ENCODE measurements at places on chromosomes 11 and 22. TPM values are rescaled to one million over a fixed set of nuclear protein-coding genes. Genes with fewer than 3 reads are reported as not detected.

GRCh38 chr22:42844756-42845155 is 12.3 kb downstream of the ARFGAP3 start:
- H3K36me3 ChIP-seq = peaks cover 12% of the 10 kb centered on the region
- H3K4me3 ChIP-seq = no peak overlapping the region
- no peaks in the 10 kb centered on the region for H3K4me1 ChIP-seq
- H3K27ac ChIP-seq = no peak overlapping the region

DNA sequence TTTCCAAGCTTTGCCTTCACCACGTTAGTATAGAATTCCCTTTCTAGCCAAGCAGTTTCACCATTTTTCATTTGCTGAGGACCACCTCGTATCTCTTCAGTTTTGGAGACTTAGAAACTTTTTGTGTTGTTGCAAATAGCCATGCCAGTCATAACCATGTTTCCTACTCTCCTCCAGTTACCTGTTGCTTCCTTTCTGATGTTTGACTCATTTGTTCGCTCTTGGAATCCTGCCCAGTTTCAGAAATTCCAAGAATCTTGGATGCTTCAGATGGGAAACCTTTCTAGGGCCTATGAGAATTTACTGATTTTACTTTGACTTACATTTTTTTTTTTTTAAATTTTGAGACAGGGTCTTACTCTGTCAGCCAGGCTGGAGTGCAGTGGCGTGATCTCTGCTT is 65.4 kb downstream of the PPP6R3 start:
- no peak overlapping the region for H3K27ac ChIP-seq
- H3K36me3 ChIP-seq = peaks cover 14% of the 10 kb centered on the region
- H3K4me1 ChIP-seq = peaks cover 25% of the 10 kb centered on the region
- no peak for DNase-seq

GRCh38 chr11:2708757-2709281 is 9.0 kb upstream of the KCNQ1OT1 start:
- no peaks in the 10 kb centered on the region for H3K27me3 ChIP-seq
- no peak for DNase-seq
- H3K4me3 ChIP-seq = no peak overlapping the region
- no peaks in the 10 kb centered on the region for H3K36me3 ChIP-seq
- peak overlapping the region; percentile 4 for H3K27ac ChIP-seq
- H3K4me1 ChIP-seq = peaks cover 3% of the 10 kb centered on the region

GRCh38 chr11:44866286-44866685 is 84.4 kb downstream of the TP53I11 start:
- no peak for DNase-seq
- no peaks in the 10 kb centered on the region for H3K36me3 ChIP-seq
- peak overlapping the region; percentile 36 for H3K27ac ChIP-seq
- H3K4me1 ChIP-seq = peaks cover 6% of the 10 kb centered on the region
- H3K4me3 ChIP-seq = no peak overlapping the region

- no peak overlapping the region for H3K27ac ChIP-seq
- H3K4me1 ChIP-seq = no peaks in the 10 kb centered on the region
- DNase-seq = no peak
- H3K36me3 ChIP-seq = no peaks in the 10 kb centered on the region
These were observed 478.5 kb upstream of the CADM1 start for GRCh38 chr11:115982666-115983065.

- H3K4me1 ChIP-seq = peaks cover 4% of the 10 kb centered on the region
- H3K4me3 ChIP-seq = no peak overlapping the region
- H3K27me3 ChIP-seq = no peaks in the 10 kb centered on the region
- H3K36me3 ChIP-seq = no peaks in the 10 kb centered on the region
- no peak overlapping the region for H3K27ac ChIP-seq
These were observed 32.1 kb downstream of the RAB30 start for GRCh38 chr11:83039566-83039965.

- H3K27me3 ChIP-seq = no peaks in the 10 kb centered on the region
- H3K36me3 ChIP-seq = no peaks in the 10 kb centered on the region
- H3K4me3 ChIP-seq = no peak overlapping the region
These were observed 9.5 kb downstream of the MACROD1 start for GRCh38 chr11:64156235-64157011.

GRCh38 chr11:72541257-72541974 is 107.1 kb upstream of the CLPB start:
- H3K27ac ChIP-seq = no peak overlapping the region
- H3K4me1 ChIP-seq = peaks cover 8% of the 10 kb centered on the region
- no peaks in the 10 kb centered on the region for H3K36me3 ChIP-seq
- DNase-seq = no peak
- no peak overlapping the region for H3K4me3 ChIP-seq

DNA sequence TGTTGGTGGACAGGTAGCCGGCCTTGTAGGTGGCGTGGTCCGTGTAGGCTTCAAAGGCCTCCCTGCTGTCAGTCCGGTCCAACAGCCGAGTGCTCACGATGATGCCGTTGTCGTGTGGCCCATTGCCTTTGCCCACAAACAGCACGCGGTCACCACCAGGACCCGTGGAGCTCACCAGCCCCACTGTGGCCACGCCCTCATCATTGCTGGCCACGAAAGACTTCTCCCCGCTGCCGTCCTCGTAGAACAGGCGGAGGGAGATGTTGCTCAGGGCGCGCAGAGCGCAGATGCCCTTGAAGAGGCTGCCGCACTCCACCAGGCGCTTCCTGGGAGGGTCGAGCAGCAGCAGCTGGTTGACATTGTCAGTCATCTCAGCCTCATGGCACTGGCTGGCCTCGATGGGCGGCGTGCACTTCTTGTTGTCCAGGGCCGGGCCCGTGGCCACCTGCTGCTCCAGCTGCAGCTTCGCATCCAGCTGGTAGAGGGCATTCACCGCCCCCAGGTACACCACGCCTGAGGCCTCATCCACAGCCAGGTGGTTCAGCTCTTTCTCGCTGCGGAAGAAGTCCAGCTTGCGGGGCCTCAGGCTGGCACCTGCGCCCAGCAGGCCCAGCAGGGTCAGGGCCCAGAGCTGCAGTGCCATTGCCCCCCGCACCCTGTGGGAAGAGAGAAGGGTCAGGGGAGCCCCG is 17.4 kb downstream of the PLXNB2 start:
- no peak overlapping the region for H3K27ac ChIP-seq
- peaks cover 30% of the 10 kb centered on the region for H3K36me3 ChIP-seq
- no peak for DNase-seq
- no peaks in the 10 kb centered on the region for H3K27me3 ChIP-seq

DNA sequence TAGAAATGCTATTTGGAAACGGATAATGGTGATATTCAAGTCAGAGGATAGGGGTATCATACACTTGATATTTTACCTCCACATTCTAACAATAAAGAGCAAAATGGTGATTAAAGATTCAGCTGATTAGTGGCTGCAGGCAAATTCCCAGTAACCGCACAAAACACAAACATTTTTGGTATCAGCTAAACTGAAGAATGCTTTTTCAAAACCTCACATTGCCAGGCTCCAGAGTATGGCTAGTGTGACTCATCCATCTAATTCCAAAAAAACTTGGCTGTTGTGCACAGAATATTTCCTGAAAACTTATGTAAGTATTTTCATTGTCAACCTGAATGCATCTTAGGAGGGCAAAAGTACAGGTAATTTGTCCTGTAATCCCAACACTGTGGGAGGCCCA is 10.9 kb downstream of the SRPRA start:
- H3K27ac ChIP-seq = no peak overlapping the region
- H3K4me1 ChIP-seq = no peaks in the 10 kb centered on the region
- no peak overlapping the region for H3K4me3 ChIP-seq
- H3K27me3 ChIP-seq = no peaks in the 10 kb centered on the region
- DNase-seq = peak; percentile 62
- H3K36me3 ChIP-seq = peaks cover 49% of the 10 kb centered on the region

DNA sequence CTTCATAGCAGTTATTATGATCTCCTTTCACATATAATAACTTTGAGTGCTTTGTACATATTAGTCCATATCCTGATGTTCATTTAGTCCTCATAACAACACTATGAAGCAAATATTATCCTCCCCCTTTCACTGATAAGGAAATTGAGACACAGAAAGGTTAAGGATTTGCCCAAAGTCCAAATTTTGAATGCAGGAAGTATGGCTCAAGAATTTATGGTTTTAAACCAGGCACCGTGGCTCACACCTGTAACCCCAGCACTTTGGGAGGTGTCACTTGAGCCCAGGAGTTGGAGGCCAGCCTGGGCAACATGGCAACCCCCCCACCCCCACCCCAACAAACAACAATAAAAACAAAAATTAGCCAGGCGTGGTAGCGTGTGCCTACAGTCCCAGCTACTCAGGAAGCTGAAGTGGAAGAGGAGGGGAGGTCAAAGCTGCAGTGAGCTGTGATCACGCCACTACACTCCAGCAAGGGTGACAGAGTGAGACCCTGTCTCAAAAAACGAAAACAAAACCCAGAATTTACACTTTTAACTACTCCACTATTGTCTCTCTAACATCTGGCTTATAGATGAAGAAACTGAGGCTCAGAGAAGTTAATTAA is 8.6 kb downstream of the CCDC34 start:
- H3K27ac ChIP-seq = peak overlapping the region; percentile 64
- peaks cover 19% of the 10 kb centered on the region for H3K4me1 ChIP-seq
- H3K27me3 ChIP-seq = no peaks in the 10 kb centered on the region
- no peaks in the 10 kb centered on the region for H3K36me3 ChIP-seq

DNA sequence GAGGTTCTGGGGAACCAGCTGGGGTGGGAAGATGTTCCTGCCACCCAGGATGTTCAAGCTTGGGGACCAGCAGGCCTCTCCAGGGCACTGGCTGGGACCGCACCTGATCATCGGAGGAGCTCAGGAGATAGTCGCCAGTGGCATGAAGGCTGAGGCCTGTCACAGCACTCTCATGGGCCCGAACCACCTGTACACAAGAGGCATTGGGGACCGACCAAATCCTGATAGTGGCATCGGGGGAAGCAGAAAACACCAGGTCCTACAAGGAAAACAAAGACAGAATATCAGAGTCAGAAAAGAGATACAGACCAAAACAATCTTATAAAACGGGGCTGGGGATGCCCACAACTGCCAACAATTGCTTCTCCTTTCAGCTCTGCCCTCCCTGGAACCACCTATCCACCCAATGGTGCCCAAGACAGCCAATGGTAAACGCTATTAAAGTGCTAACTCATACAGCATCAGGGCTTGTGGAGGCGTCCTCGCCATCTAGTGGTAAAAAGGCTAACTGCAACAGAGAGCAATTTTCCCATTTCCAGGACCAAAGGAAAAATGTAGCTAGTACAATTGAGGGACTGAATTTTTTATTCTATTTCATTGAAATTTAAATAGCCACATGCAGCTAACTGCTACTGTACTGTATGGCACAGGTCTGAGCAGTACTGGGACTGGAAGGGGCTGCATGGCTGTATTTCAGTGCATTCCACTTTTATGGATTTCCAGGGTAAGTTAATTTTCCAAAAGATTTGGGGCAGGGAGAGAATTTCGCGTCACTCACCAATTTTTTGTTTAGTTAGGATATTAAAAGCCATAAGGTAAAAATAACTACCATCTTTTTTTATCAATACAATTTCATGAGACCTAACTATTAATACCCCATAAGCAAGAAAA is 7.1 kb downstream of the PRPF19 start:
- H3K27ac ChIP-seq = no peak overlapping the region
- no peak overlapping the region for H3K4me3 ChIP-seq
- H3K27me3 ChIP-seq = no peaks in the 10 kb centered on the region

- no peak overlapping the region for H3K4me3 ChIP-seq
- peak; percentile 54 for DNase-seq
- peaks cover 26% of the 10 kb centered on the region for H3K4me1 ChIP-seq
- H3K36me3 ChIP-seq = no peaks in the 10 kb centered on the region
These were observed 4.6 kb downstream of the PRSS23 start for GRCh38 chr11:86804951-86805350.

GRCh38 chr22:20159076-20159475 is 8.2 kb upstream of the CCDC188 start:
- H3K36me3 ChIP-seq = no peaks in the 10 kb centered on the region
- no peak overlapping the region for H3K27ac ChIP-seq
- no peak for DNase-seq
- H3K4me3 ChIP-seq = no peak overlapping the region

DNA sequence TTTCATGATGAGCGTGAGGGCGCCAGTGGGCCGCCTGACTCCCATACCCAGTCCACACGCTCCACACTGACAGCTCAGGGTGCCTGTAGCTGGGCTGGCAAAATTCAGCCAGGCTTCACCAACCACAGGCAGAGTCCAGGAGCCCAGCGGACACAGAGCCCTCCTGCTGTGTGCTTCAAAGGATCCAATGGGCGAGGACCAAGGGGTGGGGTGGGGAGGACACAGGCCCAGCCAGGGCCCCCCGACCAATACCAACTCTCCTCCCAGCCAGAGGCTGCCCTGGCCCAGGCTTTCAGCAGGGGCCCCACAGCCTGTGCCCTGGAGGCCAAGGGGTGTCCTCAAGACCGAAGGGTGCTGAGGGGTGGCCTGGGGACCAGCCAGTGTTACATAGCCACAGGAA is 336.1 kb downstream of the CTTN start:
- H3K36me3 ChIP-seq = no peaks in the 10 kb centered on the region
- no peak overlapping the region for H3K27ac ChIP-seq
- no peak for DNase-seq

DNA sequence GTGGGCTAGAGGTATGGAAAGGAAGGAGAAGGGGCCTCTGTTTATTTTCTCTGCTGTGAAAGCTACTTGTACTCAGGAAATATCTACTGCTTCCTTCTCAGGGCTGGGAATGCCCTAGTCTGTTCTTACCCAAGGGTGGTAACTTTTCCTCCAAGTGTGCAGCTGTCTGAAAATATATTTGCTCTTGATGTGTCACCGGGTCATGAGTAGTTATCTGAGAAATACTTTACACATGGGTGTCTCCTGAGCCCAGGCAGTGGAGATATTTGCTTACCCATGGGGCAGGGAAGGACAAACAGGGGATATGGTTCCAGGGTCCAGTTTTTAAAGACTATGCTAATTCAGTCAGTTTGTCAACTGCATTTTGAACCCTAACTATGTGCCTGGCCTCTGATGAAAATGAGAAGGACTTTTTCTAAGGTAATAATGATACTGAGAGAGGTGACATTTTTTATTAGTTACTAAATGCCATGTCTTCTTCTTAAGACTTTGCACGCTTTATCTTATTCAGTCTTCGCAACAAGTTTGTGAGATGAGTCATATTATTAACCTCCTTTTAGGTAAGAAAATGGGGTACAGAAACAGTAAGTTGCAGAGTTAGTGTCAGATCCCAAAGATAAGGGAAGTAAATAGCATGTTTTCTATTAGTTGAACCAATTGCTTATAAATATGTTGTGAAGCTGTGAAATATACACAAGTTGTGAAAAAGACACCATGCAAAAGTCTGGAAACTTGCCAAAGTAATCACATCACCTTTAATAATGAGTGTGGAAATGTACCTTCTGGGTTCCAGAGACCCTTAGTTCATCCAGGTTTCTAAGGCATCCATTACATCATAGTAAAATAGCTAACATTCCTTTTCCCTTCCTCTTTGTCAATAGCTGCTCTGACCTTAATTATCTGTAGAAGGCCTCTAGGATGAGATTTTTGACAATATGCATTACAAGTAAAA is 22.9 kb downstream of the SYTL2 start:
- H3K36me3 ChIP-seq = no peaks in the 10 kb centered on the region
- H3K4me3 ChIP-seq = no peak overlapping the region
- no peak overlapping the region for H3K27ac ChIP-seq
- H3K4me1 ChIP-seq = peaks cover 5% of the 10 kb centered on the region
- H3K27me3 ChIP-seq = no peaks in the 10 kb centered on the region

- peaks cover 68% of the 10 kb centered on the region for H3K4me1 ChIP-seq
- H3K36me3 ChIP-seq = no peaks in the 10 kb centered on the region
These were observed 164.0 kb upstream of the RASSF10 start for GRCh38 chr11:12845163-12845562.

The PDGFD gene
- 97.0 TPM for total RNA-seq

The C1QTNF5 gene
- total RNA-seq = 8.0 TPM

The C11orf97 gene
- total RNA-seq = not detected

The CALCA gene
- total RNA-seq = not detected

The OSM gene
- not detected for total RNA-seq

The PRR33 gene
- total RNA-seq = not detected

The PNPLA5 gene
- not detected for total RNA-seq

The C11orf91 gene
- total RNA-seq = not detected

The CRELD2 gene
- 109 TPM for total RNA-seq

The CEND1 gene
- 7.6 TPM for total RNA-seq

The RAC2 gene
- total RNA-seq = 1.8 TPM

The BIRC3 gene
- 0.06 TPM for total RNA-seq

The CFAP300 gene
- 1.1 TPM for total RNA-seq

The FOLR2 gene
- total RNA-seq = not detected

The OR56B1 gene
- total RNA-seq = not detected

The CRACR2B gene
- 43.9 TPM for total RNA-seq
